ENCODE measurements at places on chromosomes 2 and 18.

GRCh38 chr2:100655936-100656534, 93.2 kb downstream of the PDCL3 start:
- no peak for DNase-seq

DNA sequence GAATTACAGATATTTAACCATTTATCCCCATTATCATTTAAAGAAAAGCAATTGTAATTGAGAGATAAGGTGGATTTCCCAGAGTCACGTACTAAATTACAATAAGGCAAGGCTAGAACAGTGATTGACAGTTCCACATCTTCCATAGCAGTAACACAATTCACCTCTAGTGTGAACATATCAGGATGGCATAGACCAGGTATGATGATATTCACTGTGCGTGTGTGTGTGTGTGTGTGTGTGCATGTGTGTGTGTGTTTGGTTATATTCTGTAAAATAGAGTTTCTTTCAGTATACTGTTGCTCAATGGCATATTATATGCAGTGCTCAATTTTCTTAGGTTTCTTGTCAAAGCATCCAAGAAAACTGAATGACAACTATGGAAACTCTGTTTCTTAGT, 1.7 kb downstream of the SCN2A start:
- DNase-seq = no peak

GRCh38 chr2:115763601-115764000, 1321.2 kb downstream of the DPP10 start:
- no peak for DNase-seq

GRCh38 chr18:58020567-58021107, 23.4 kb upstream of the NEDD4L start:
- no peak for DNase-seq

DNA sequence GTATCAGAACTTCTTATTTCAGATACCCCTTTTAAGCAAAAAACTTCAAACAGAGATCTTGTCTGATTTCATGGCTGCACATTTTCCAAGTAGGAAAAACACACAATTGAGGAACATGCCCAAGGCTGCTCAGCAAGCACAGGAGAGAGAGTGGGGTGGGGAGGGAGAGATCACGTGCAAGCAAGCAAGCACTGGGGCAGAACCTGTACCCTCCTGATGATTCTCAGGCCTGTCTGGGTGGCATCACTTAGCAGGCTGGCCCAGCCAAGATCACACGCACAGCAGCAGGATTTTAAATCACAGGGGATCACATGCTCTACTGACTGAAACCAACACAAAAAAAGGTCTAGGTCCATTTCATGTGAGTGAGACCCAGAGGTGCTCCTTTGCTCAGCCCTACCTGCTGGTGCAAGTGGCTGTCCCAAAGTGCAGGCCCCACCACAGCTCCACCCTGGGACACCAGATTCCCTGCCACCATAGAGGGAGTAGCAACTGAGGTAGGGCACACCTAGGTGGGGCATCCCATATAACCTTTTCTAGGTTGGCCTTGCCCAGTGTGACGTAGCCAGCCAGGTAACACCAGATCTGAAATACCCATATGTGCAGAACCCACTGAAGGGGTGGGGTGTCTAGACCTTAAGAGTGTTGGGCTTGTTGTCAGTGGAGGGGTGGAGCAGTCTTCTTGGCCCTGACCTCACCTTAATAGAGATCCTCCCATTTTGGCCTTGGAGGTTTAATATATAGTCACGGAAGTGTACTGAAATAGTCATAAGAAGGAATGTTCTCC, 1.8 kb upstream of the LYPD6B start:
- no peak for DNase-seq

- DNase-seq = no peak
Measured at GRCh38 chr2:61335187-61335586, 135.7 kb downstream of the USP34 start.

- peak; percentile 24 for DNase-seq
Measured at GRCh38 chr2:9753276-9753600, 90.0 kb upstream of the TAF1B start.

GRCh38 chr2:2890901-2891300, 486.7 kb downstream of the EIPR1 start:
- DNase-seq = no peak

GRCh38 chr2:236637686-236638569, 68.3 kb downstream of the ACKR3 start:
- no peak for DNase-seq

- DNase-seq = no peak
Measured at GRCh38 chr2:51807229-51807628, 775.3 kb upstream of the NRXN1 start.

DNA sequence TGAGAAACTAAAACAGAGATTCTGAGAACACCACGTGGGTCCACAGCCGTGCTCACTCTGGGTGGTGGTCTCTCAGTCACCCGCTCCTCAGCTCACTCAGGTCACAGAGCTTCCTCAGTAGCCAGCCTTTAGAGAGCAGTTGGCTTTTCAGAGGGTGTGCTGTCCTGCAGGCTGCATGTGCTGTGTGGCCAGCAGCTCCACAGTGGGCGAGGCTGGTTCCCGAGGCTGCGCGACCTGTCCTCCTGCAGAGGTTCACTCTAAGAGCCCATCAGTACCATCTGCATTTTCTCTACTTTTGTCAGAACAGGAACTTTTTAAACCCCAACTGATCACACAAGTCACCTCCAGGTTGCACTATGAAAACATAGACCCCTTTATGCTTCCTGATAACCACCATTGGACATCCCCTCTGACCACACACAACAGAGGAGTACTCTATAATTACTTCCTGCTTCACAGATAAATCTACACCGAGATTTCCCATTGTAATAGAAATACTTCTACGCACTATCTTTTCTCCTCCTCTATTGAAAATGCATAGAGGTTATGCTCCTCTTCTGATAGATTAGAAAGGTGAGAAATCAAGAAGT, 93.1 kb downstream of the GYPC start:
- no peak for DNase-seq

DNA sequence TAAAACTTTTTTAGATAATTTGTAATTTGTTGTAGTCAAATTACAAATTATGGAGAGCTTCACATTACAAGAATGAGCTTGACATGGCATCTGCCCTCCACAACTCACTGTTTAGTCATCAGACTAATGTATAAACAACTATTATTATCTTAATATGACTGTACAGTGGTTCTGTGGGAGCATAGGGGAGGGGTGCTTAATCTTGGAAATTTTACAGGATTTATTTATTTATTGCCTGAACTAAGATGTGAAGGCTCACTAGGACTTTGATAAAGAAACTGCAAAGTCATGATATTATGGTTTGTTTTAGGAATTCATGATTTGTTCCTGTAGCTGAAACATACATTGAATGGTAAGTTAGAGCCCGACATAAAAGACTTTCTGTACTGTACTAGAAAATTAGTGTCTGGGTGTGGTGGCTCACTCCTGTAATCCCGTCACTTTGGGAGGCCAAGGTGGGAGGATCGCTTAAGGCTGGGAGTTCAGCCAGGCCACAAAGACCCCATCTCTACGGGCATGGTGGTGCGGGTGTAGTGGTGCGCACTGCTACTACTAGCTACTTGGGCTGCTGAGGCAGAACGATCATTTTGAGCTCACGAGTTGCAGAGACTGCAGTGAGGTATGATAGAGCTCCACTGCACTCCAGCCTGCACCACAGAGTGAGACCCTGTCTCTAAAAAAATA, 2.1 kb downstream of the MARCHF7 start:
- no peak for DNase-seq

- no peak for DNase-seq
Measured at GRCh38 chr2:187566266-187566665, 12.0 kb upstream of the TFPI start.

DNA sequence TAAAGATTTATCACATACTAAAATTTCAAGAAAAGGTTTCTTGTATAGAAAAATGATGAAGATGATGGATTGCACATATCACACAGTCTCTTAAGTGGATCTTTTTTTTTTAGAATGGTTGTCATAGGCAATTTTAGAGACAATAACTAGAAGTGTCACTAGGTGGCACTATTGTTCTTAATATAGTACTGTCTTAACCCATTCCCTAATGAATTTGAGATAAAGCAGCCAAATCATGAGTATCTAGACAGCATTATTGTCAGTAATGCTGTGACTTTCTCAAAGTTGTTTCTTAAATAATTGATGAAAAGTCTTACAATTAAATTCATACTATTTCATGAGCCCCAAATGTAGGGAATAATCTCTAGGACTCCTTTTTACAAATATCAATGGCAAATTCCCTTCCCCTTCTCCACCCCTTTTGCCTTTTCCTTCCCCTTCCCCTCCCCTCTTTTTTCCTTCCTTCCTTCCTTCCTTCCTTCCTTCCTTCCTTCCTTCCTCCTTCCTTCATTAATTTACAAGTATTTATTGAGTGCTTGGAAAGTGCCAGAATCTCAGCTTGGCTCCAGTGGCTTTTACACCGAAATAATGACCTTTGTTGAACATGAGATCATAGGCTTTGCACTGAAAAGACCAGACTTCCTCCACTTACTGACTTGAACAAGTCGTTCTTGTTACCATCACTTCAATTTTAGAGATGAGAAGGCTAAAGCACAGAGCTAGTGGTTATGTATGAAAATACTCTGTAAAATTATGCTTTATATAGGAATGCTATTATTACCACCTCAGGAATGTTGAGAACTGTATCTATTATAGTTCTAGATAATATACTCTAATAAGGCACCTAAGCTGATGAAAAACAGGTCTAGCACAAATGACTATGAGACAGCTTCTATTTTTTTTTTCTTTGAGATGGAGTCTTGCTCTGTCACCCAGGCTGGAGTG, 19.8 kb downstream of the MYL12B start:
- DNase-seq = peak; percentile 51

- DNase-seq = no peak
Measured at GRCh38 chr2:237501892-237502513, 15.0 kb downstream of the MLPH start.

DNA sequence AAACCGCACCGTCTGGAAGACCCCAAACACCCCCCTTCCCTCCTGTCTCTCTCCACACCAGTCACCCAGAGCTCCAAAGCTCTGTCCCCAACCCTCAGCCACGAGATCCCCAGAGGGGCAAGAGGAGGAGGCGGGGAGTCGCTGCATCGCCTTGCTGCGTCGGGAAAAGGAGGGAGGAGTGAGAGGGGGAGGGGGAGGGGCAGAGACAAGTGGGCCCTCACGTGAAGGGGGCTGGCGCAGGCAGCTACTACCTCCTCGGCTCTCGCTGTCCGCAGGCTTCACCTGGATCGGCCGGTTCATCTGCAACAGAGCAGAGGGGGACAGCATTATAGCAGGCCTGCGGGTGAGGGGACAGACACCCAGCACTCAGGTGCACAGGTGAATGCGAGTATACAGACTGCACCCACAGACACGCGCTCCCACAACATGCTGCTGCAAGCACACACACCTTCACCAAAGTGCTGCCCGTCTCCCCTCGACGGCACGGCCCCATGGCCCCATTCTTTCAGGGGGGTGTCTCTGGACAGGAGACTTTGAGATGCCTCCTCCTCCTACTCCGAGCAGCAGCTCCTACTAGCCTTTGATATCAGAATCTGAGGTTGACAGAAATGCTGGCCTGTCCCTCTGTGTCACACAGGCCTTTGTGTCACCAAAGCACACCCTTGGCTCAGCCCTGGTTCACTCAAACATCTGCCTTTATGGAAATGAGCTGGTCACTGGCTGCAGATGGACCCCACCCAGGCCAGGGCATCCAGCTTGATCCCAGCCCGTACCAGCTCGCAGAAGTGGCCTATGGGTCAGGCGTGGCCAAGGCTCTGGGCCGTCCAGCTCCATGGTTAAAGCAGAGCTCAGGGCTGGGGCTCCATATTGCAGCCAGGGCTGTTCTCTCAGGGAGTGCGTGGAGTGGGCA, 243.8 kb downstream of the CELF4 start:
- DNase-seq = no peak

DNA sequence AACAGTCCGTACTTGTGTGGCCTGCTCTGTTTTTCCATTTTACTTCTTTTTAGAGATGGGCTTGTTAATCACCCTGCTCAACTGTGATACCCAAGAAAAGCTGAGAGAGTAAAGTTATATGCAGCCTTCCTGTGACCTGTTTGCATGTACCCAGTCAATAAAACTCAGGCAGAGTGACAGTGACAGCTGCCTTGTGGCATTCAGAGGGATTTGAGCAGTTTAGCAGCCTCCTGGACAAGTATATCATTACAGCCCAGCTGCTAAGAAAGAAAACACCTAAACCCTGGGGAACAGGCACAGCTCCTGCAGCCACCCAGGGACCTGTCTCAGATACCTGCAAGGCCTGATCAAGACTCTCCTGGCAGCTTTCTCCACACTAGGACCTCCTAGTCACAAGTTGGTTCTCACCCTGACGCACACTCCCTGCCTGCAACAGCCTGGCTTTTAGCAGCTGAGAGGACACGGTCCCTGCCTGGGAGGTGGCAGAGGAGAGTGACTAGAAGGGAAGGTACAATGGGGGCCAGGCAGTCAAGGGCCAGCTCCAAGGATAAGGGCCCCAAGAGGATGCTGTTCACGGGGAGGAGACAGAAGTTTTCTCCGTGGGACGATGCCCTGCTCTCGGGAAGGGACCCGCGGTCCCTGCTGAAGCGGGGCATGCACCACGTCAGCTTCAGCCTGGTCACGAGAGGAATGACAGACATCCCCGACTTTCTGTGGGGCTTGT, at the start of gene LRRC30:
Gene LRRC30, plus strand, starts transcription at position 464 of the 724 bp plus-strand sequence. Its CDS starts 50 bp downstream, at position 514.
- DNase-seq = no peak

GRCh38 chr2:129297430-129297829, 682.0 kb upstream of the RAB6C start:
- DNase-seq = no peak

GRCh38 chr2:203301667-203302066, 26.5 kb upstream of the ABI2 start:
- DNase-seq = no peak

DNA sequence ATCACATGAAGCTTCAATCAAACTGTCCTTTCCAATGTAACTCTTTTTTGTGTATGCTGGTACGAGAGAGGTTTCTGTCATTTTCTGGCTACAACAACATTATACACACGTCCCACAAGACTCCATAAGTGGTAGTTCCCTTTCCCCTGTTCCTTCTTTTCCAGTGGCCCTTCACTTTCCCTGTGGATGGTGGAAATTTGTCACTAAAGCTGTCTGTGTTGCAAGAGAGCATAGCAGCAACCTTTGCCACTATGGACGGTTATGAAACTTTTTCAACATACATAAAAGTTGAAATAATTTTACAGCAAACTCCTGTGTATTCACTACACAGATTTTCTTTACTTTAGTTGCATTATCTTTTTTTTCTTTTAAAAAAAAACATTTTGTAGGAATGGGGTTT, 18.7 kb downstream of the DBI start:
- no peak for DNase-seq

- no peak for DNase-seq
Measured at GRCh38 chr18:62523255-62523588, 397 bp downstream of the ZCCHC2 start.

GRCh38 chr18:25225151-25225550, 126.8 kb downstream of the ZNF521 start:
- DNase-seq = no peak

GRCh38 chr2:111905990-111906735, 7.8 kb downstream of the MERTK start:
- no peak for DNase-seq

GRCh38 chr2:229378386-229378785, 107.3 kb upstream of the PID1 start:
- no peak for DNase-seq

DNA sequence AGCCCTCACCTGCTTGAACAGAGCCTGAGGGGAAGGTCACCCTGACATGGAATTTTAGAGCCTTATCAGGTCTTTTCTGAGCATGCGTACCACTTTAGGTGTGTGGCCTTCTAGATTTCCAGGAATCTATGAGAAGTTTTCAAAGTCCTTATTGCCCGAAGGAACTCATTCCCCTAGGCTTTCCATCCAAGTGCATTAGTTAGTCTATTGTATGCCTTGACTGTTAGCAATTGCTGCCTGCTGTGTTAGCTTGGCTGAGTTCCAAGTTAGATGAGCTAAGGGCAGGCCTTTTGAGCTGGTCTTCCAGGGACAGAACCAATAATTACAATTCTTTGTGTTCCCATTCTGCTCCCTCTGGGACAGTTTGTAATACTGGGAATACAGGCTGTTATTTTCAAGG, 30.8 kb upstream of the PUM2 start:
- DNase-seq = no peak
